ENCODE measurements at places on chromosomes 2 and 18.
A peak's percentile ranks its signal among the peaks of the same experiment; 100 is the strongest.

GRCh38 chr2:67455219-67456142 is 58.3 kb downstream of the ETAA1 start:
- DNase-seq = no peak

DNA sequence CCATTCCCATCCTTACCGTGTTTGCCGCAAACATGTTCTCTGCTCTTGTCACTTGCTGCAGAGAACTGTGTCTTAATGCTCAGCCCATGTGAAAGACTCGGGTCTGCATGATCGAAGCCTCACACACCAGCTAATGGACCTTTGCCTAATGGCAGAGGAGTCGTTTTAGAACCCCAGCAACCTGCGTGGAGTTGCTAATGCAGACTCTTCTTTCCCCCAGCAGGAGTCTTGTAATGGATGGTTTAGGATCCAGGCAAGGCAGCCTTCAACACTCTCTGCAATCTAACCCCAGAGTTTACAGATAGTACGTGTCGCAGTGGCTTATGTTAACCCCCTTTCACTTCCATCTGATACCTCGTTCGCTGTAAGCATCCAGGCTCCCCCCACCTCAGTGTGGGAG is 316.4 kb downstream of the AGAP1 start:
- DNase-seq = no peak

GRCh38 chr2:70525032-70525431 is 28.6 kb downstream of the TGFA start:
- peak; percentile 33 for DNase-seq

DNA sequence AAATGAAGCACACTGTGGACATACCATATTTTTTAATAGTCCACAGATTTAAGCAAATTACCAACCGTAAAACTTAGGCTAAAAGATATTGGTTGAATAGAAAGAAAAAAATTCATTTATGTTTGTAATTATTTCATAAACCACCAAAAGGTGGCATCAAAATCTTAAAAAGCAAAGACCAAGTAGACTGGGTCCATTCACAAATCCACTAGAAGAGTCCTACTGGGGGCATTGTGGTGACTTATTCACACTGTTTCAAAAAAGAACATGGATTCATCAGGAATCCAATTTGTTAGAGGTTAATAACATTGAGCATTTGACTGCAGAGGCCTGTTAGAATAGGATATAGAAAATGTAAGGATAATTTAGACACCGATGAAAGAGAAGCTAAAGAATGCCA is 194.9 kb upstream of the KYNU start:
- peak; percentile 66 for DNase-seq

DNA sequence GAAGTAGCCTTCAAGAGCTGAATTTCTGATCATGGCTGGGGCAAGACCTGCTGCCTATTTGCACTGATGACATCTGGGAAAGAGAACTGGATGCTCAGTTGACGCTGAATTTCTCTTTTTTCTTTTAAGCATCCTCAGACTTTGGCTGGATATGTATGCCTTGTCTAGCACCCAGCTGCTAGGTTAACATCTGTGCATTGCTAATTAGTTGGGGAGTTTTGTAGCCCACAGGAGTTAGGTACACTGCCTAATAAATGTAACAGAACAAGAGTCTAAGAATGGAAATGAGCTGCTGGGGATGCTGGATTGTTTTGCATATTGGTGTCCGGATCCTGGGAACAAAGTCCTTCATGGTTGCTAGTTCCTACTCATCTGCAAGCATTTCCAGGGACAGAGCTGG is 40.9 kb upstream of the STPG4 start:
- no peak for DNase-seq
